RCC 7860 (cell line): ENCODE measurements at places on chromosomes 5 and 9.
A peak's percentile ranks its signal among the peaks of the same experiment; 100 is the strongest.

GRCh38 chr5:167940911-167941310 is 350.5 kb upstream of the WWC1 start:
- no peak for DNase-seq

- no peak for DNase-seq
Measured at GRCh38 chr9:96493757-96494156, 43.8 kb downstream of the HABP4 start.

- DNase-seq = no peak
Measured at GRCh38 chr5:122077366-122078115, 518 bp downstream of the LOX start.

DNA sequence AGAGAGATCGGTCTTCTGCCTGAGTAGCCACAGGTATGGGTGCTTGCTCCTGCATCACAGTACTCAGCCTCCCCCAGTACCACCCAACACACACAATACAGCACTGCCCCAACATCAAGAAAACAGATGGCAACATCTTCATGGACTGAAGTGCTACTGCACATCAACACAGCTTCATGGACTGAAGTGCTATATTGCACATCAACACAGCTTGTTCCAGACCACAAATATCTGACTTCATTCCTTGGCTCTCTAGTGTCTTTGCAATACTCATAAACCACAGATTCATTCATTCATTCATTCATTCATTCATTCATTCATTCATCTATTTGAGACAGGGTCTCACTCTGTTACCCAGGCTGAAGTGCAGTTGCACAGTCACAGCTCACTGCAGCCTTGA is 31.1 kb upstream of the PCA3 start:
- DNase-seq = no peak

DNA sequence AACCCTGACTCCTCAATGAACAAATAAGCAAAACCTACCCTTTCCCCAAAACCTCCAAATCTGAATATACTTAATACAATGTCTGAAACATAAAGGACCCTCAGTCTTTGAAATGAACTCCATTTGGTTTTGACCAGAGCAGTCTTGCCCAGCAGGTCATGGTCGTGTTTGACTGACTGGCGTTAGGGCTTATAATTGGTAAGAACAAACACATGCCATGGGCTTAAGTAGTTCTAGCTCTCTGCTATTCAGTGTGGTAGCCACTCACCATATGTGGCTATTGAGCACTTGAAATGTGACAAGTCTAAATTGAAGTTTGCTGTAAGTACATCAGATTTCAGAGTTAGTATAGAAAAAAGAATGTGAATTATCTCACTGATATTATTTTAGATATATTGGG is 42.1 kb downstream of the LRRTM2 start:
- DNase-seq = no peak

- DNase-seq = no peak
Measured at GRCh38 chr5:113302120-113302519, 132.7 kb downstream of the TSSK1B start.

GRCh38 chr5:72369711-72370110 is 49.5 kb downstream of the PTCD2 start:
- no peak for DNase-seq

- no peak for DNase-seq
Measured at GRCh38 chr5:35016174-35017051, 31.3 kb downstream of the AGXT2 start.

DNA sequence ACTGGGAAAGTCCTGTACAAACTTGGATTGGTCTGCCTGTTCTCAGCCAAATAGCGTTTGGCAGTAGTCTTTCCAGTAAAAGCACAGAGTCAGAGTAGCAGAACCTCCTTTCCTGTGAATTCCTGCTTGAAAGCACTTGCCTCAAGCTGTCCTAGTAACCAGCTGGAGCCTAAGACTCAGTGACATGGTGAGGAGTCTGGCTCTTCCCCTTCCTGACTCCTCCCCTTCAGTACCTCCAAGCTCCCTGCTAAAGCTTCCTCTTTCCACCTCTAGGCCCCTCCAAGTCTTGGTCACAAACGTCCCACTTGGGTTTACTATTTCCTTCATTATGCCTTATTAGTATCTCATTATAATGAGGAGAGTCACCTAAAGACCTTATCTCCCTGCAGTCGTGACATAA is 21.4 kb upstream of the FAM81B start:
- DNase-seq = no peak

DNA sequence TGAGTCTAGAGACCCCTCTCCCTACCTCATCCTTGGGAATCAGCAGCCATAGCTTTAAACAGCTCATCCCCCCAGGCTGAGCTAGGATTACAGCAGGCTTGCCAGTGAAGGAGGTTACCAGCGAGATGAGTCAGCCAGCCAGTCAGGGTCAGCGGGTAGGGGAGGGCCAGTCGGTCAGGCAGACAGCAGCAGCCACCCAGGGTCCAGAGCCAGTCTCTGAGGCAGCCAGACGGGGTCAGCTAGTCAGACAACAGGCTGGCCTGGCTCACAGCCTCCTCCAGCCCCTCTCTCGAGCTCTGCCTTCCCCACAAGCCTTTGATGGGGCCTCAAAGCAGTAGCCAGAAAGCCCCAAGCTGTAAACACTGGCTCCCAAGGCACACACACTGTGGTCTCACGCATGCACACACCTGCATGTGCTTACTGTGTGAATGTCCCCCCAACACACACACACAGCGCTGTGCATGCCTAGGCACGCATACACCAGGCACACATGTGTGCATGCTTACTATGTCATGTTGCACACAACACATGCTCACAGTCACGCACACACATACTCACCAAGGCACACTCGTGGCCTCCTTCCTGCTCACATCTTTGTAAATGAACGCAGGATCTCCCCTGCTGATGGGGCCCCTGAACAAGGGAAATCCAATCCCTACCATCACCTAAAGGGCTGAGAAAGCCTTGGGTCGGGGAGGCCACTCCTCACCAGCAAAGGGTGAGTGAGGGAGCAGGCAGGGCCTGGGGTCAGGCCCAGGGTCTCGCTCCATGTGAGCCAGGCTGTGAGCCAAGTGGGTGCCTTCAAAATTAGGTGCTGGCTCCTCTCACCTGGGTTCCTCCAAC is 28.2 kb upstream of the CPLX2 start:
- DNase-seq = peak; percentile 74

DNA sequence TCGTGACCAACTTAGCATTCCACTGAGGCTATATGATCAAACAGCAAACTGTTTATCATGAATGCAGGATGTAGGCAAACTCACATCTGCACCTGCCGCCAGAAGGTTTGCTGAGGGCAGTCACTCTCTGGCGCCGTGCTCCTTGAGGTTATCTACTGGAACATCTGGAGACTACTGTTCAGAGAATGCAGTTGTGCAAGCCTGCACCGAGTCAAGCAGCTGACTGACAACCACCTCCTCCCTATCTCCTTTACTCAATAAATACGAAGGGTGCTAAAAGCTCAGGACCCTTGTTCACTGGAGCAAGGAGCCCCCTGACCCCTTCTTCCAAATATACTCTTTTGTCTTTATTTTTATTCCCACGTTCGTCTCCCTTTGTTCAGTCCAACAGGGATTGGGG is 27.1 kb downstream of the CCDC125 start:
- no peak for DNase-seq

DNA sequence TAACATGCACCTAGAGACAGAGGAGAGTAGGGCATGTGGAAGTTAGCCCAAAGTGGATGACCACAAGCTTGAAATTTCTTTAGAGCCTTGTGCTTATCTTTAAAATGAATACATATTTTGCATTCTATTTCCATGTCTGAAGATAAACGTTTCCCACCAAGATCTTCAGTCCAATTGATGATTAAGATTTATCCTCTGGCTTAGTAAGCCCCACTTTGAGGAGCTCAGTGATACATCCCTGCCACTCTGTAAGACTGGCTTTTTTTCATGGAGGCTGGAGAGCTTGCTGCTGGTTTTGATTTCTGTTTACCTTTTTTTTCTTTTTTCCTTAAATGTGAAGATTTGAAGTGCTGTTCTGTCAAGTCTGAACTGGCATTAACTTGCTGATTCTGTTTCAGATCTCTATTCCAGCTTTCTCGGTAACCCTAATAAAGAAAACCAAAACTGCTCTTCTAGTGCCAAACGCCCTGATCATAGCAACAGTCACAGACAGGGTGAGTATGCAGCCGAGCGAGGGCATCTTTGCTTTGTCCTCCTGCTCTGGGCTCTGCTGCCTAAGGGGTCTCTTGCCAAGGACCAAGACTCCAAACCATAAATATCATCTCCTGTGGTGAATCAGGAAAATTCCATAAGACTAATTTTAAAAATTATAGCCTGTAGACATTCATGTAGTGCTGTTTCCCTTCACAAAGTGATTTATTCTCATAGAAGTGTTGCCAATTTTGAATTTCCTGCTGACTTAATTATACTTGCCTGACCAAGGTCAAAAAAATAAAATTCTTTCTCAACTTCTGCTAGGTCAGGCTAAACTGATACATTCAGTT is 54.3 kb downstream of the GRAMD2B start:
- no peak for DNase-seq

DNA sequence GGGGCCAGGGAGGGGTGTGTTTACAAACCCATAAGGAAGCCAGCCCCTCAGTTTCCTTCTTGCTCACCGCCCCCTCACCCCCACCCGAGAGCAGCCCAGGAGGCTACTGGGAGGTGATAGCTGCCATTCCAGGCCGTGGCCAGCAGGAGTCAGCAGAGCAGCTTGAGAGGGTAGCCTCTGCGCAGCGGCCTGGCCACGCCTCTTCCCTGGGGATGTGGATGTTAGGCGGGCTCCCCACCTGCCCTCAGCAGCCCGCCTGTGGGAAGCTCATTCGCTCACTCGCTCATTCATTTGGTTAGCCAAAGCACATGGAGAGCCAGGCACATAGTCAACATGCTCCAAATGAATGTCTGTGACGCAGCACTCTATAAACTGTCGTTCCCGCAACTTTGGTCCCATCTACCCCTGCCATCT is 6.1 kb upstream of the DPM2 start:
- peak; percentile 53 for DNase-seq

DNA sequence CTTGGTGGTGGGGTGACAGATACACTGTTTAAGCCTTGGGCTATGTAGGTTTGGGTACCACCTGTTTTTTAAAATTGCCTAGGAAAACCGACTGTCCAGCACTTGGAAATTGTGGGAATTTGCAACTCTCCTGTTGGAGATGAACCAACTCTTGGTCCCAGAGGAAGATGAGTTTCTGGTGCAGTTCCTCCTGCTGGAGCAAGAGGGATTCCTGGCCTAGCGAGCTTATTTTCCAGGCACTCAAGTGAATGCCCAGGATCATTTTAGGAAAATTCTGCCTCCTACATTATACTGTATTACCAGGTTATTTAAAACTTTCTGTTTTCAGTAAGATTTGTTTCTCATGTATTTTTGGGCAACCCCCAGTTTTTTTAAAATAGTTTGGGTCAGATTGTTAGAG is 33.7 kb downstream of the AP3S1 start:
- no peak for DNase-seq

- DNase-seq = no peak
Measured at GRCh38 chr5:148665431-148665830, 11.1 kb upstream of the HTR4 start.

- no peak for DNase-seq
Measured at GRCh38 chr5:172424111-172424490, 30.2 kb downstream of the SH3PXD2B start.

GRCh38 chr9:34686231-34686630 is 4.8 kb downstream of the CCL19 start:
- DNase-seq = no peak

DNA sequence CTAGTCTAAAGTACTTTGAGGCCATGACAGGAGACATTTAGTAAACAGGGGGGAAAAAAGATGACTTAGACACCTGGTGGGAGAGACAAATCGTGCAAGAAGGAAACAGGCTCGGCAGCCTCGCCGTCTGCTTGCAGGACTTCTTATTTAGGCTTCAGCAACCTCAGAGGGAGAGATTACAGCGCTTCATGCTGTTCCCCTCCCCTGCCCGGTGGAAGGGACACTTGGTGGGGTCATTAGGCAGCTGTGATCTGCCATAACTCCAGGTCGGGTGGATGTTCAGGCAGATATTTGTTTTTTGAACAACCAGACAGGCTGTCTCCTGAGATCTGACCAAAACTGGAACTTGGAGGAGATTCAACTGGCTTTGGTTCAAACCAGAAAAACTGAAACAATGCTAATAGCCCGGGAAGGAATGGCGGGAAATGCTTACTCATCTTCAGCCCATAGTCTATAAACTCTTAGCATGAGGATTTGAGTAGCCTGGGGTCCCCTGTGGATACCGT is 38.1 kb upstream of the CD180 start:
- DNase-seq = peak; percentile 13

DNA sequence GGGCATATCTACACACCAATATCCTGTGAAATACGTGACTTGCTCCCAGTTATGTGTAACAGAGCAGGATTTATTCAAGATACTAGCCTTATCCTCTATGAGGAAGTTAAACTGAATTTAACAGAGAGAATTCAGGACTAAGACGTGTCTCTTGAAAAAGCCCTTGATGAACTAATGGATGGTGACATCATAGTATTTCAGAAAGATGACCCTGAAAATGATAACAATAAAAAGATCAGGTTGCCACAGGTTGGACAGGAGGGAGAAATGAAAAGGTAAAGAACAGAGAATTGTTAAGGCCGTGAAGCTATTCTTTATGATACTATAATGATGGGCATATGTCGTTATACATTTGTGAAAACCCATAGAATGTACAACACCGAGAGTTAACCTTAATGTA is 56.2 kb upstream of the EFNA5 start:
- DNase-seq = no peak

GRCh38 chr9:77679661-77680368 is 31.7 kb upstream of the GNA14 start:
- DNase-seq = no peak

DNA sequence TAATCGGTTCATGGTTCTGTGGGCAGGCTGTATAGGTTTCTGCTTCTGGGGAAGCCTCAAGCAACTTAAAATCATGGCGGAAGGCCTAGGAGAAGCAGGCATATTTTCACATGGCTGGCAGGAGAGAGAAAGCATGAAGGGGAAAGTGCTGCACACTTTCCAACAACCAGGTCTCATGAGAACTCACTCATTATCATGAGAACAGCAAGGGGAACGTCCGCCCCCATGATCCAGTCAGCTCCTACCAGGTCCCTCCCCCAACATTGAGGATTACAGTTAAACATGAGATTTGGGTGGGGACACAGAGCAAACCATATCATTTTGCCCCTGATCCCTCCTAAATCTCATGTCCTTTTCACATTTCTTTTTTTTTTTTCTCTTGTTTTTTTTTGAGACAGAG is 82.1 kb downstream of the EHMT1 start:
- DNase-seq = no peak

- DNase-seq = peak; percentile 14
Measured at GRCh38 chr9:32968101-32969011, 33.1 kb downstream of the APTX start.

- no peak for DNase-seq
Measured at GRCh38 chr5:56807679-56808078, 7.7 kb upstream of the MAP3K1 start.

DNA sequence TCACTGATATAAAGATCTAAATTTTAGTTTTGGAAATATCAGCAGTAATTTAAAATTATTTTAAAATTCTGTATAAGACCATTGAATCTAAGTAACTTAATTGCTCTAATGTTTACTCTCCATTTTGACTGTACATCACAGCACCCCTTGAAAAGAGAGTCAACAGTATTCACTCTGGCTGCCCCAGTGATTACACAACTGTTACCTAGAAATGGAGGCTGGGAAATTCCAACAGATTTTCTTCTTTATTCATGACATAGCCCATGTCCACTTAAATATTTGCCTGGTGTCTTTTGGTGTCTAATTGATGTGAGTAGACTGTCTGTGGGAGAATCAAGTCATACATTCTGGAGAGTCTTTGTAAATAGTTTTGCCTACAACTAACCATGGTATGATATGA is 301.8 kb upstream of the CDH6 start:
- DNase-seq = no peak
